NCI-H2081 (cell line): ENCODE measurements at places on chromosomes 1 and 21.

DNA sequence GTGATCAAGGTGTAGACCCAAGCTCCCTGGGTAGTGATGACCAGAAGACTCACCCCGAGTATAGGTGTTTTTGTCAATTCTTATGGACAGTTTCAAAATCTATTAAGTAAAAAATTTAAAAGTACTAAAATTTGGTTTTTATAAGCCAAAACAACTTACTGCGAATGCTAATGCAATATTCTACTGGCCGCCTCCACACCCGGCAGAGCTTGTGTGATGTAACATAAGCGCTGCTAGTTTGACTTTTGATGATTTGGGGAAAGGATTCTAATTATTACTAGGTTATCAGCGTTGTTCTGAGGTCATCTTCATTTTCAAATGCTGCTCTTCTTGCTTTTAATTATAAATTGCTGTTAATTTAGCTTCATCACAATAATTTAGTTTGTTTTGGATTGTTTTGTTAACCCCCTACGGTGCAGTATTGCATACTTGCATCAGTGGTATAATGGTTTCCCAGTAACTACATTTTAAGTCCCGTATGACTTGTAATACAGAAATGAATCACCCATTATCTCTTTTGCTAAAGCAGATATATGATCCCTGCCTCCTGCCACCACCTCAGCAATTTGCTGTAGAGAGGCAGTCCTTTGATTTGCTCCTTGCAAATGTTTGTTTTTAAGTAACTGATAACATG, 178.0 kb downstream of the SDCCAG8 start:
- DNase-seq = peak; percentile 28

GRCh38 chr1:107599220-107599619, 365.8 kb downstream of the VAV3 start:
- no peak for DNase-seq

GRCh38 chr1:246787781-246788513, 63.7 kb downstream of the SCCPDH start:
- DNase-seq = no peak

DNA sequence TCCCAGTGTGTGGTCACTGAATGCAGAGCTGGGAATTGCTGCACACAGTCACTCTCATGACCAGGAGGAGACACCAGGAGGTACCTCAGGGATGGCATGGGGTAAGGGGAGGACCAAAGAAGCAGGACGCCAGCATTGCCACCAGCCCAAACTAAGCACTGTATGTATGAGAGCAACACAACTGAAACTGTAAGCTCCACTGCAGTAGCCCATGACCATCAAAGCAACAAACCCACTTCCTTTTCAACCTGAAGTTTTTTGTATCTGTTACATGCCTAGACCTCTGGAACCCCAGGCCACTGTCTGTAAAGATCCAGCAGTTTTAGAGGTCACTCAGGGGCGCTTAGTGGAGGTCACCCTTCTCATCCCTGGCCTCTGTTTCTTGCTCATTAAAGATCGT, 164.3 kb downstream of the SETD4 start:
- no peak for DNase-seq

GRCh38 chr1:112296908-112297307, 99.1 kb upstream of the CTTNBP2NL start:
- no peak for DNase-seq

DNA sequence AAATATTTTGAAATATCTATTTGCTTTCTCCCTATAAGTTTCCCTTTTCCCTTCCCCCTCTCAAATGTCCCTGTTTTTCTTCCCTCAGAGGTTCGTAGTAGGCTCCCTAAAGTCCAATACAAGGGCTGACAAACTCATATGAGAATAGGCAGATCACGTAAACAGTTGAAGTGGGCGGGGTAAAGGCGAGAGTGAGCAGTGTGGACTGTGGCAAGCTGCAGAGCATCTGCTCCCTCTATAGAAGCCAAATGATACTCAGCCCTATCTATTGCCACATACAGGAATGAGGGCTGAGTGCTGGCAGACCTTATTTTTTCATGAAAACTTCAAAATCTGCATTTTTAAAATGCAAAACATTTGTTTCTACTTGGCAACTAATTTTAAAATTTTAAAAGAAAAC, 26.3 kb downstream of the PRDX6 start:
- DNase-seq = peak; percentile 28

DNA sequence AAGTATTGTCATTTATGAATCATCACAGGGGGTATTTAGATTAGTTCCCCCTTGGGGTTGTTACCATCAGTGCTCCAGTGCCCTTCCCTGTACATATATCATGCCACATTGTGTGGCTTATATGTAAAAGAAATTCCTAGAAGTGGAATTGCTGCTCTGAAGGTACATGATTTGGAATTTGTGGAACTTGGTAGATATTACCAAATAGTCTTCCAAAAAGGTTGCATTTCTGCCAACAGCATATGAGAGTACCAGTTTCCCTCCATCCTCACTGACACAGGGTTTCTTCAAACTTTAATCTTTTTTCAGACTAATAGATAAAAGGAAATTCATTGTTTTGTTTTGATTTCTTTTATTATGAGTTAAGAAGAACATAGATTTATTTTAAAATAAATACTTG, 41.3 kb downstream of the AKNAD1 start:
- DNase-seq = no peak

GRCh38 chr1:174841747-174842146, 158.0 kb upstream of the CACYBP start:
- no peak for DNase-seq

- peak; percentile 21 for DNase-seq
Observed at GRCh38 chr1:78045926-78046778, at the start of gene GIPC2. Gene GIPC2 (plus strand): TSS chr1:78045966. CDS start chr1:78046095, 129 bp downstream.

GRCh38 chr1:54577612-54578011, 29.6 kb downstream of the ACOT11 start:
- no peak for DNase-seq

GRCh38 chr1:230145953-230146476, 79.0 kb downstream of the GALNT2 start:
- no peak for DNase-seq

DNA sequence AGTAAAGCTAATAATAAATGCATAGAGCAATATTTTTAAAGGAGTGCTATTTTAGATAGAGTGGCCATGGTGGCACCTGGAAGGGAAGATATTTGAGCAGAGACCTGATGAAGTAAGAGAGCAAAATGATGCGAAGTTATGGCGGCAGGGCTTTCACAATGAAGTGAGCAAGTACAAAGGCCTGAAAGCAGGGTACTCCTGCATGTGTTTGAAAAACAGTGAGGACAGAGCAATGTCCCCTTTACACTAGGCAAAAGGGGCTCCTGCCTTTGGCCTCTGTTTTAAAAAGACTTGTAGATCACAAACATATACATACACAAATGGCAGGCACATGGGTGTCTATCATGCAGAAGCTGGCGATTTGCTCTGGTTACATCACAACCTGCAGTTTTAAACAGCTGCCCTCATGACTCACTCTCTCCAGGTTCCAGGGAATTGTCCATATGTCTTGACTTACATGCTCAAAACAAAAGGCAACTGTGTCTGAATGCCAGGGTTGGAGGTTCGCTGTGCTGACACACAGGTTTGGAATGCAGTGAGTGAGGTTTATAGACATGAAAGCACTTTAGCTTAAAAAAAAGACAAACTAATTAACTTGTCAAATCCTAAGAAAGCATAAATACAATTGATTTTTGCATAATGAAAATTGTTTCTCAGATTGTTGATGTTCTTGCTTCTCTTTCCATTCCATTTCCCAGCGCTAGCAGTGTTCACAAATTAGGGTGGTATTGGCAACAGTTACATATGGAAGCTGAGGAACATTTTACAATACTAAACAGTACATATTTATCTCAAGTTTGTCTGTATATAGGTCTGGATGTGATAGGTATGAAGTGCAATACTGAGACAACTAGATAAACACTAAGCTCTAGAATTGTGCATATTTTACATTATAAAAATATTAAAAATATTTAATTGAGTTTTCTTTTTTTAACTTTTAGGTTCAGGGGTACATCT, 313.9 kb downstream of the BARHL2 start:
- no peak for DNase-seq

DNA sequence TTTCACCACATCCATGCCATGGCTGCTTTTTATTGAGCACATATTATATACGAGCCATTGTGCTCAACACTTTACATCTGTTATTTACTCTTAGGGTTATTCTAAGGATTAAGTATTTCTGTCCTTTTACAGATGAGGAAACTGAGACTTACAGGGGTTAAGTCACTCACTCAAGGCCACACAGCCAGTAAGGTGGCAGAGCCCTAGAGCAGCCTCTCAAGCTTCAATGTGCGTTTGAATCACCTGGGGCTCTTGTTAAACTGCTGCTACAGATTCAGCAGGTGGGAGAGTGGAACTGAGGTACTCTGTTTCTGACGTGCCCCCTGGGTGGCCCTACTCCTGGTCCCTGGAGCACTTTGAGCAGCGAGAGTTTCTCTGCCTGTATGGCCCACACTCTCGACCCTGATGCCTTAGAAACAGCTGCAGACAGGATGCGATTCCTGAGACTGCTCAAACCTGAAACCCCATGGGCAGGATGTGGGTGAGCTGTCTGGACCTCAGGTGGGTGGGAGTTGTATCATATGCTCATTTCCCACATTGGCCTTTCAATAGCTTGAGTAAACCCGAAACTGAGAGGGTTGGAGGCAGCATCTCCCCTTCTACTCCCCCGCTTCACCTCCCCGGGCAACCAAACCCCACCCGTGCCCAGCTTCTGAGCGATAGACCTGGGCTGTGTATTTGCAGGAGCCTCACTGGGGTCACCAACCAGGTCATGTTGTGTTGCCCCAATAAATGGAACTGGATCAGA, 59.3 kb downstream of the MAN1C1 start:
- DNase-seq = no peak

- no peak for DNase-seq
Observed at GRCh38 chr1:107378426-107378825, 237.6 kb downstream of the NTNG1 start.

GRCh38 chr1:183274836-183275235, 88.8 kb downstream of the LAMC2 start:
- no peak for DNase-seq

- DNase-seq = no peak
Observed at GRCh38 chr21:39319251-39319756, 5.9 kb upstream of the BRWD1 start.

GRCh38 chr1:40606194-40606593, 59.3 kb downstream of the RIMS3 start:
- no peak for DNase-seq

- no peak for DNase-seq
Observed at GRCh38 chr1:146020058-146021049, 1.2 kb downstream of the HJV start.

DNA sequence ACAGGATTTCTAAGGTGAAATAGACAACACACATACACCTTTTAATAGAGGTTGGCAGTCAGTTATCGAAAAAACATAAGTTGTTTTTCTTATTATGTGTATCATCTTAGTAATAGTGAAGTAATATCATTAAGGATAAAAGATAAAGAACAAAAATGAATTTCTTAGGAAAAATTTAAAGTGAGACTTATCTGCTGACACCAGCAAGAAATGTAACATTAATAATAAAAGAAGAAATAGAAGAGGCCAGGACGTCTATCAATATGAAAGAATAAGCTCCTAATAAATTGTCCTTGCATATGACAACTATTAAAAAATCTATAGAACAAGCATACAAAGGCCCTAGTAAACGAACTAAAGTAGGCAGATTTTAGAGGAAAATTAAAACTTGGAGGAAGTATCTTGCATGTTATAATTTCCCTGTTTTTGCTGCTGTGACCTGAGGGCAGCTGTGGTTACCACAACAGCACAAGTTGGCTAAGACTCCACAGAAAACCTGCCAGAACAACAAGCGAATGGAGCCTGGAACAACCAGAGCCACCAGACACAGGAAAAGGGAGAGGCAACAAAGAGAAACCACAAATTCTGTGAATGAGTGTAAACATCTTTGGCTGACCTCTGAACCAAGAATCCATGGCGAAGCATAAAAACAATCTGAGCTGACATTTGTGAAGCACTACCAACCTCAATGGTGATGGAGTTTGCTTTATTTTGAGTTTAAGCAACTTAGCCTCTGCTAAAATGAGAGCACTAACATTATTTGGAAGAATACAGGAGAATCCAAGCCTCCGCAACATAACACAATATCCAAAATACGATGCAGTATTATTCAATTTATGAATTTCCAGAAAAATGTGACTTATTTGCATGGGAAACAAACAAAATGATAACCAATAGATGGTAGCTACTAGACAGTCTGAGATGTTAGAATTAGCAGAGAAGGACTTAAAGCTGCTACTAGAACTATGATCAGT, 207.5 kb downstream of the KCNT2 start:
- peak; percentile 6 for DNase-seq

DNA sequence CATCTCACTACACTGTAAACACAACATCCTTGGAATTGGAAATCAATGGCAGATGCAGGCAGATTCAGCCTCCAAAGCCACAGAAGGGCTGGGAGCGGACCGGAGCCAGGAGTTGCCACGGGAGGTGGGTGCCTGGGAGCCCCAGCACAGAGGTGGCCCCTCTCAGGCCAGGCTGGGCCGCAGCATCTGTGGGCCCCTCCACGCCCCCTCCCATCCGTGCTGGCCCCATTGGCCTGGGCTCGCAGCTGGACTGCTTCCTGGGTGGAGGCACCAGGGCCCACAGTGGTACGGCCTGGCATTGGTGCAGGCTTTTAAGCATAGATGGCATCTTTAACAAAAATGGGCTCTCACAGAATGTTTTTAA, 64.2 kb downstream of the SLX9 start:
- DNase-seq = no peak

DNA sequence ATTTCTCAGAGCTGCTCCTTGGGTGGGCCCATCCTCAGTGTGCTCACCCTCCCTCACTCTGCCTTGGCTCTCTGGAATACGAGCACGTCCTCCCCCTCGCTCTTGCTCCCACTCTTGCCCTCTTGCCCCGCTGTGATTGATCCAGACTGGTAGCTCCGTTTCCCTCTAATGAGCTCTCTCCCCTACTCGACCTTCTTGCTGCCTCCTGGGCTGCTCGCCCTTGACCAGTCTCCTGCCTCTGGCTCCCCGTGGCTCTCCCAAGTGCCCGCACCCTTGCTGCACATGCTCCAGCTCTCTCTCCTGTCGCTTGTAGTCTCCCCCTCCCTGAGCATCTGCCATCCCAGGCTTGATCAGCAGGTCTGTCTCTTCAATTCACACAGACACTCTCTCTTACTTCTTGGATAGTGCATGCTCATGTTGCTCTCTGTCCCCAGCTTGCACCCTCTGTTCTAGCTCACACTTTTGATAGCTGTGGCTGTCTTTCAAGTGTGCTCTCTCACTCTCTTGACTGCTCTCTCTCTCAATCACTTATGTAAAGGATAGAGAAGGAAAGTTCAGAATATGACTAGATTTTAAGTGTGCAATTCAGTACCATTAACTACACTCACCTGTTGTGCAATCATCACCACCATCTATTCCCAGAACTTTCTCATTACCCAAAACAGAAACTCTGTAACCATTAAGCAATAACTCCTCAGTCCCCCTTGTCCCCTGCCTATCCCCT, 51.1 kb downstream of the PHC2 start:
- no peak for DNase-seq

GRCh38 chr1:116485976-116486375, 84.8 kb downstream of the CD58 start:
- DNase-seq = no peak

GRCh38 chr1:21763236-21763635, 19.7 kb downstream of the USP48 start:
- DNase-seq = no peak

GRCh38 chr1:22064751-22065402, 12.4 kb downstream of the CDC42 start:
- DNase-seq = no peak
